ENCODE measurements at places on chromosomes 7 and 10.

DNA sequence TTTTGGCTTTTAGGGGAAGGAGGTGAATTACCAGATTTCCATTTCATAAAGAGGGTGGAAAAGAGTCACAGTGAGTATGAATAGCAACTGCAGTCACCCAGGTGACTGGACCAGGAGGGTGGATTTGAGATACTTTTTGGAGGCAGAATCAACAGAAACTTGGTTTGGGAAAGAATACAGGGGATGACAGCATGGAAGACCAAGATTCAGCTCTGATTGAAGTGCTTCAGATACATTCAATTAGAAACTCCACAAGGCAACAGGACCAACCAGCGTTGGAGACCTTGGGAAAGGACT is 83.0 kb downstream of the SGMS1 start:
- no peak for DNase-seq

DNA sequence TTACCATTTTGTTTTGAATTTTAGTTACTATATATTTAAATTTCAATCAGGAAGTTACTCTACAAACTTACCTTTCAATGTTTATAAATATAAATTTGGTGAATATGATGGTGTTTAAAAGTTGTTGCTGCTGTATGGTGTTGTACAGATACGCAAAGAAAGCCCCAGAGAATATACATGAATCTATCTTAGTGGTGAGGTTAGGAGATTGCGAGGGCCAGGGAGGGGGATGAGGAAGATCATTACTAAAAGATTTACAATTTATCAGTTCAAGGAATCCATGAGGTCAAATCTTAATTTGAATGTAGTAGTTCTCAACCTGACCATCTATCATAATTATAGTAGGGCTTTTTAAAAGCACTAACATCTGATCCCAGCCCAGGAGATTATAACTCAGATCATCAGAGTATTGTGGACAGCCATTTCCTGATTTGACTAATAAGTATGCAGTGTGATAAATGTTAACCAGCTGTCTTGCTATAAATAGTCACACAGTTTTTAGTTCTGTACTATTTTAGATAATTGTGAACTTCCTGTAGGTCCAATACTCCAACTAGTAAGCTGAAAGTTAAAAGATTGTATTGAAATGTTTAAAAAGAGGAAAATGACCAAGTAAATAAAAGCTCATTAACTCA is 23.6 kb downstream of the FAM3C start:
- no peak for DNase-seq

- DNase-seq, result no peak
Measured at GRCh38 chr7:46015107-46015868, 94.2 kb upstream of the IGFBP3 start.

DNA sequence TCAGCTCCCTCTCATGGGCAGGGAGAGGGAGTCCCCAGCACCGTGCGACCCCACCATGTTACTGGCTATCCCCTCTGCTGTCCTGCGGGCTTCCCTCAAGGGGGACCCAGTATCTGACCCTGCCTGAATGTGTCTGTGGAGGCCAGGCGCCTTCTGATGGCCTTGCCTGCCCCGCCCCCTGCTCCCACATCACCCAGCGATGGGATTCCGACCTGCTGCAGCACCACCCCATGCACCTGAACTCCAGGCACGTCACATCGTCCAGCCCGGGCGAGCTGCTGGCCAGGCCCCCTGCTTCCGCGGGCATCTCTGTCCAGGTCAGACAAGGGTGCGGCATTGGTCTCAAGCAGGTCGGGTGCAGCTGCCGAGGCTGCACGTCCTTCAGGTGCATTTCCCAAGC is 19.0 kb downstream of the LRRC27 start:
- DNase-seq, result no peak

GRCh38 chr7:47737601-47738000 is 155.7 kb upstream of the TNS3 start:
- DNase-seq, result no peak

Data from Caki2 (cell line).